ENCODE measurements at places on chromosomes 6 and 20.

DNA sequence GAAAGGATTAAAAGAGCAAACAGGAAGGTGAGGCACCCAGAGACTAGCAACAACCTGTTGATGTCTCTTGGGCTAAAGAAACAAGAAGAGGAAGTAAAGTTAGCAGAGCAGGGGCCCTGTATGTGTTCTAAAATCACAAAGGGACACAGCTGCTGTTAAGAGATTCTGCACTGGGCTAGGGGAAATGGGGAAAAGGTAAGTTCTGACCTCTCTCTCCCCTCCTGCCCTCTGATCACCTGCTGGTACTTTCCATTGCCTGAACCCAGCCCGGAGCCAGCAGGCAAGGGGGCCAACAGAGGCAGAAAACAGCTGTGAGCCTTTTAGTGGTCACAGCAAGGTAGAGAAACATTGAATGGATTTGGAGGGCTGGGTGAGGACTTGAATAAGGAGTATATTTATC, 13.5 kb upstream of the CNR1 start:
- DNase-seq: peak; percentile 43

DNA sequence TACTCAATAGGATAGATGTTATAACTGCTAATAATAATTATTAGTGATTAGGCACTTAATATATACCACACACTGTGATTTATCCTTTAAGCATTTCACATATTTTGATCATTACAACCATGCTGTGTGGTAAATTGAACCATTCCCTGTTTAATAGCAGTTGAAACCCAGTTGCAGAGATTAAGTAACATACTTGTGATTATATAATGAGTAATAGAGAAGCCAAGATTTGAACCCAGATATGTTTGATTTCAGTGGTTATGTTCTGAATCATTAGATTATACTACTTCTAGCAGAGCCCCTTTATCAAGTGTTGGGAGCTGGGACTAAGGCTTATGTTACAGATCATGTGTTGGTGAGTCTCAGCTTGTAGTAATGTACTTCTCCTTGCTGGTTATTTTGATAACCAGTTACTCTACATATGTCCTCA, 44.1 kb downstream of the STK4 start:
- no peak for DNase-seq

- DNase-seq: no peak
These were observed 94.5 kb downstream of the PERP start for GRCh38 chr6:138012682-138013081.

- no peak for DNase-seq
These were observed 58.0 kb downstream of the BACH2 start for GRCh38 chr6:90238496-90239266.

GRCh38 chr20:54624706-54625390, 149.5 kb downstream of the DOK5 start:
- DNase-seq: no peak

- DNase-seq: no peak
These were observed 40.0 kb upstream of the SIRPG start for GRCh38 chr20:1697592-1697991.

GRCh38 chr6:9250852-9251251, 815.5 kb upstream of the SLC35B3 start:
- DNase-seq: no peak

- DNase-seq: no peak
These were observed 27.8 kb downstream of the ASIP start for GRCh38 chr20:34268851-34269636.

DNA sequence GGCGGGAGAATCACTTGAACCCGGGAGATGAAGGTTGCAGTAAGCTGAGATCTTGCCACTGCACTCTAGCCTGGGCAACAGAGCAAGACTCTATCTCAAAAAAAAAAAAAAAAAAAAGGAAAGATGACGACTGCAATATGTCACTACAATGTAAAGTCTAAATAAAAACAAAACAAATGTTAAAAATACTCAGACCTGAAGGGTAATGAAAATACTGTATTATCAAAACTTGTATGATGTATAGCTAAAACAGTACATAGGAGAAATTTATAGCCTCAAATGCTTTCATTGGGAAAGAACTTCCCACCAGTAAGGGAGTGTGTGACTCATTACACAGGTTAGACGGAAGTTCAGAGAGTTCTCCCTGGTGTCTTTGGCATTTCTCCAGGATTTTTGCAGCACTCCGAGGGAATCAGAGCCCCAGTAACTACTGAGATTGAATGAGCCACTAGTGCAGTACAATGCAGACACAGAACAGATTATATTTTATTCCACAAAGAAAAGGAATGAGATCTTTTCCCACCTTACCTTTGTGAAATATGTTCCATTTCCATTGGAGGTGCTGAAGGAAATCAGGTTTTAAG, 12.5 kb upstream of the RALGAPB start:
- no peak for DNase-seq

GRCh38 chr6:18545726-18546125, 158.6 kb downstream of the RNF144B start:
- no peak for DNase-seq

GRCh38 chr20:33883164-33883563, 72.0 kb downstream of the CHMP4B start:
- no peak for DNase-seq

GRCh38 chr20:34085544-34086040, 26.5 kb downstream of the EIF2S2 start:
- no peak for DNase-seq

- peak; percentile 30 for DNase-seq
These were observed 42.7 kb downstream of the ANKRD6 start for GRCh38 chr6:89475634-89476033.

- no peak for DNase-seq
These were observed 236.3 kb downstream of the BCAS1 start for GRCh38 chr20:53834062-53834442.

- no peak for DNase-seq
These were observed 39.0 kb downstream of the AIG1 start for GRCh38 chr6:143099647-143100046.

DNA sequence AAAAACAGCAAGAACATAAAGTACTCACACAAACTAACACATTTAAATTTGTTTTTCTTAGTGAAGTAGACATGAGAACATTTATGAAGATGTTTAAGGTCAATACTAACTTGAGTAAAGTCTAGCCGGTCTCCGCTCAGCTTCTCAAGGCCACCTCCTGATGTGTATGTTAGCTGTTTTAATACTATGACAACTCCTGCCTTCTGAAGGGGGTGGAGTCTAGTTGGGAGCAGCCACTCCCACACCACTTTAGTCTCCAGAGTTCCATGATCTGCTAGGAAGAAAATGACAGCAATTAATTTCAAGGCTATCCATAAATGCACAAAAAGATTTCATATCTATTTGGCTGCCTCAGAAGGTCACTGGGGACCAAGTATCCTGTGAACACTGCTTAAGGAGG, at the start of gene GSTA3:
Gene GSTA3, minus strand, starts transcription at position 168 of the 400 bp plus-strand sequence. CDS start 3,864 bp downstream, outside the sequence.
- DNase-seq: no peak

- DNase-seq: no peak
These were observed 131.6 kb downstream of the COL9A1 start for GRCh38 chr6:70171236-70171635.

DNA sequence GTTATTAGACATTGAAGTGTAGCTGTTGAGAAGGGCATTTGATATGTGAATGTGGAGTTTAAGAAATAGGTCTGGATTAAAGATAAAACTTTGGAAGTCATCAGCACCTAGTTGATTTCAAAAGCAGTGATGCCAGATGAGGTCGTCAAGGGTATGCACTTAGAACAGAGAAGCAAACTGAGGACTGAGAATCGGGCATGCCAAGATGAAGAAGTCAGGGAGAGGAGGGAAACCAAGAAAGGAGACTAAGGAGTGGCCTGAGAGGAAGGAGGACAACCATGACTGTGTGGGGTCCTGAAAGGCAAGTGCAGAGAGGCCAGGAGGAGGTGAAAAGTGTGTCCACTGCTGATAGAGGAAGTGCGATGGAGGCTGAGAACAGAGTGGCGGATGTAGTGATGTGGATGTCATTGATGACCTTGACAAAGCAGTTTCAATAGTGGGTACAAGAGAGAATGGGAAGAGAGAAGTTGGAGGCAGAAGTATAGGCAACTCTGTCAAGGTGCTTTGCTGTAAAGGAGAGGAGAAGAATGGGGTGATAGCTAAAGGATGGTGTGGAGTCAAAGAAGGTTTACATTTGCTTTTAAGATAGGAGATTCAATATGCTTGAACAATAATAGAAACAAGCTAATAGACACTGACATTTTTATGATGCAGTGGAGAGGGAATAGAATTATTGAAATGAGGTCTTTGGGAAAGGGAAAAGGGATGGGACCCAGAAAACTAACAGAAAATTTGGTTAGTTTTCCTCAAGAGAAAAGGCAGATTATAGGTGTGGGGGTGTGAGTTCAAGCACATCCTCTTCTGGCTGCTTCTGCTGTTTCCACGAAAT, 139.7 kb upstream of the TMEM170B start:
- no peak for DNase-seq

- DNase-seq: no peak
These were observed 20.2 kb upstream of the MDGA1 start for GRCh38 chr6:37717836-37718251.

DNA sequence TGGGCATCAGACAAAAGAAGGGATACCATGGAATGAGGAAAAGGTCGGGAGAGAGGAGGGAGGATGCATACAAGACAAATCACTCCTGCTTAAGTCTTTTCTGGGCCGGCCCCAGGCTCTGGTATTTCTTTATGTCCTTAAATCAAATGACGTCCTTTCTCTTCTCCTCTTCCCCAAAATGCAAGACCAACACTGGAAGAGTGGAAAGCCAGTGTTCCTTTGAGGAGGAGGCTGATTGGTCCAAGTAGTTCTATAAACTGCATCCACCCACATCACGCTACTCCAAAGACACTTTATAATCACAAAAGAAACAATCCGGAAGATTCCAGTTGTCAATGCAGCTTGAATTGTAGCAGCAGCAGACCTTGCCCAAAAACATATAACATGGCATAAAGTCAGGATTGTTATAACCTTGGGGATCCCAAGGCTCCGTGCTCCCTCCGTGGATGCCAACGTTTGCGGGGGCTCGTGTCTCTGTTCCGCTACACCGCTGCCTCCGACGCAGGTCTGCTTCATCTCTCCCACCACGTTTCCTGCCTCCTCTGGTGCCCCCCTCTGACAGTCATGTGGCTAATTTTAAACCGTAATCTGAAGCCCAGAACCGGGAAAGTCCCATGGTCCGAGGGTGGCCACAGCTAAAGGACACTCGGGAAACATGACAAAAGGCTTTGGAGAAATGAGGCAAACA, 47.1 kb downstream of the MCUR1 start:
- peak; percentile 36 for DNase-seq

- DNase-seq: no peak
These were observed 9.9 kb upstream of the RFPL4B start for GRCh38 chr6:112337209-112337638.

DNA sequence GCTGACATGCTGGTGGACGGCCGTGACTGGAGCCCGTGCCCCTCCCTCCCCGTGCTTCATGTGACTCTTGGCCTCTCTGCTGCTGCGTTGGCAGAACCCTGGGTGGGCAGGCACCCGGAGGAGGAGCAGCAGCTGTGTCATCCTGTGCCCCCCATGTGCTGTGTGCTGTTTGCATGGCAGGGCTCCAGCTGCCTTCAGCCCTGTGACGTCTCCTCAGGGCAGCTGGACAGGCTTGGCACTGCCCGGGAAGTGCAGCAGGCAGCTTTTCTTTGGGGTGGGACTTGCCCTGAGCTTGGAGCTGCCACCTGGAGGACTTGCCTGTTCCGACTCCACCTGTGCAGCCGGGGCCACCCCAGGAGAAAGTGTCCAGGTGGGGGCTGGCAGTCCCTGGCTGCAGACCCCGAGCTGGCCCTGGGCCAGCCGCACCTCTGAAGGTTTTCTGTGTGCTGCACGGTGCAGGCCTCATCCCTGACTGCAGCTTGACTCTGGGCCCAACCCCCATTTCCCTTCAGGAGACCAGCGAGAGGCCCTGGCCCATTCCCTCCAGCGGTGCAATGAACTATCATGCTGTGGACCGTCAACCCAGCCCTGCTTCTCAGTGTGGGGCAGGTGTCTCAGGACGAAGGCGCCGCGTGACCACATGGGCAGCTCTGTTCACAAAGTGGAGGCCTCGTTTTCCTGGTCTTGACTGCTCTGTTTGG, 8.1 kb downstream of the NPBWR2 start:
- no peak for DNase-seq

GRCh38 chr6:164037171-164037870, 622.8 kb downstream of the QKI start:
- DNase-seq: no peak

DNA sequence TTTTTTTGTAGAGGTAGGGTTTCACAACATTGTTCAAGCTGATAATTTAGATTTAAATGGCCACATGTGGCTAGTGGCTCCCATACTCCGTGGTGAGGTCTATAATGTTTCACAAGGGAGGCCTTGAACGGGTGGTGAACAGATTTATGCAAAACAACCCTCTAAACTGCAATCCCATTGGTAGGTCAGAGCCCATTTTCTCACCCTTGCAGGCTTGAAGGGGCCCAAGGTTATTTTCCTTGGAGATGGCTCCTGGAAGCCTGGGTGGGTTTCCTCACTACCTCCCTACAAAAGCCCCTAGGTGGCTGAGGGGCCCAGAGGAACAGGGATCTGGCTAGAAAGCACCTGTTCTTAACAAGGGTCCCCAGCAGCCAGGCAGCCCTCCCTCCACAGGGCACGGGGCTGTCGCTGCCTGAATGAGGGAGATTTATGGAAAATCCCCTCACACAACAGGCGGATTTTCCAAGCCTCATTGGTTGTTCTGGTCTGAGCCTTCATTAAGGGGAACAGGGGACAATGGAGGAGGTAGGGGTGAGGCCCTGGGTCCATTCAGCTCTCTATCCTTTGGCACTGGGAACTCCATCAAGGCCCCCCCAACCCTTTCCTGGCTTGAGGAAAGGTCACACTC, 64.6 kb downstream of the VEGFA start:
- DNase-seq: no peak

DNA sequence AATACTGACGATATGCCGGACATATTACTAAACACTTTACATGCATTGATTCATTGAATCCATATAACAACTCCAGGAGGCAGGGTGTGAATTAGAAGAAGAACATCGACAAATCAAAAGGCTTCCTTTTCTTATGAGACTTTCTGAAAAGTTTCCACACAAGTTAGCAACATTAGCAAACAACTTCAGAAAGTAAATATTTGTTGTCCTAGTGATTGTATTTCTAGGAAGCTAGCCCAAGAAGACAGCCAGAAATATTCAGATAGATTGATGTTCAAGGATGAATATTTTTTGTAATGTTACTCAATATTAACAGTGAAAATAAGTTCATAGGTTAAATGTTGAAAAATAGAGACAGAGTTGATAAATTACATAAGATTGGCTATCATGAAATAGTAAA, 120.6 kb downstream of the GFRAL start:
- no peak for DNase-seq

- no peak for DNase-seq
These were observed 753 bp upstream of the PERP start for GRCh38 chr6:138107752-138108592.

All from CD4-positive, alpha-beta T cell treated with Interleukin-4 for 1 hour (primary cell).